ENCODE measurements at places on chromosomes 3 and 15. TPM values are rescaled to one million over a fixed set of nuclear protein-coding genes. Genes with fewer than 3 reads are reported as not detected.

Gene CDHR4
- not detected for total RNA-seq

Gene RASL12
- not detected for total RNA-seq

Gene CP
- total RNA-seq: not detected

Gene GP5
- under 0.01 TPM for total RNA-seq

Gene LRRC31
- total RNA-seq: not detected

Gene SERINC4
- total RNA-seq: not detected

Gene GRAMD2A
- 7.2 TPM for total RNA-seq

Gene ADGRG7
- total RNA-seq: not detected

Gene PPP1R14D
- total RNA-seq: not detected

Gene MAP1A
- total RNA-seq: under 0.01 TPM

Gene SLC28A2
- total RNA-seq: not detected

Gene FANCD2OS
- not detected for total RNA-seq

Gene TM4SF4
- total RNA-seq: not detected

Gene CKMT1B
- 69.5 TPM for total RNA-seq

Gene COX5A
- 75.4 TPM for total RNA-seq

Gene KBTBD12
- total RNA-seq: under 0.01 TPM

Gene CACNA2D3
- 1.0 TPM for total RNA-seq

Gene COPS2
- 65.0 TPM for total RNA-seq

Gene C3orf52
- 15.4 TPM for total RNA-seq

Gene DYNC1LI1
- total RNA-seq: 27.0 TPM

Gene CFAP100
- total RNA-seq: not detected

Gene CCNB2
- total RNA-seq: 1.7 TPM

Gene ACTC1
- total RNA-seq: not detected

Gene SLC2A2
- not detected for total RNA-seq

Gene CCR3
- total RNA-seq: 0.07 TPM

Gene RAB6B
- 0.64 TPM for total RNA-seq

Gene CELF6
- 0.21 TPM for total RNA-seq

Gene AQR
- 17.1 TPM for total RNA-seq

Gene EDC3
- 6.8 TPM for total RNA-seq

Gene WDR5B
- 4.8 TPM for total RNA-seq

Gene PROS1
- 19.1 TPM for total RNA-seq

Gene SI
- not detected for total RNA-seq

Gene DAPK2
- total RNA-seq: 2.1 TPM

Gene NEK10
- total RNA-seq: 2.3 TPM

Gene RETNLB
- total RNA-seq: not detected

Gene ALDH1A2
- 0.85 TPM for total RNA-seq

Gene AMT
- 1.6 TPM for total RNA-seq

Gene ECE2
- total RNA-seq: not detected

Gene CAPN3
- 4.6 TPM for total RNA-seq

Gene ARHGEF26
- total RNA-seq: 0.34 TPM

Gene ACP3
- 5.0 TPM for total RNA-seq

Gene SLC9C1
- total RNA-seq: 0.21 TPM
